ENCODE measurements at places on chromosomes 16 and 17.

- no peak for DNase-seq
Measured at GRCh38 chr16:2790631-2791030, 3.3 kb upstream of the PRSS33 start.

- no peak for DNase-seq
Measured at GRCh38 chr16:83335076-83335475, 472.7 kb upstream of the HSBP1 start.

DNA sequence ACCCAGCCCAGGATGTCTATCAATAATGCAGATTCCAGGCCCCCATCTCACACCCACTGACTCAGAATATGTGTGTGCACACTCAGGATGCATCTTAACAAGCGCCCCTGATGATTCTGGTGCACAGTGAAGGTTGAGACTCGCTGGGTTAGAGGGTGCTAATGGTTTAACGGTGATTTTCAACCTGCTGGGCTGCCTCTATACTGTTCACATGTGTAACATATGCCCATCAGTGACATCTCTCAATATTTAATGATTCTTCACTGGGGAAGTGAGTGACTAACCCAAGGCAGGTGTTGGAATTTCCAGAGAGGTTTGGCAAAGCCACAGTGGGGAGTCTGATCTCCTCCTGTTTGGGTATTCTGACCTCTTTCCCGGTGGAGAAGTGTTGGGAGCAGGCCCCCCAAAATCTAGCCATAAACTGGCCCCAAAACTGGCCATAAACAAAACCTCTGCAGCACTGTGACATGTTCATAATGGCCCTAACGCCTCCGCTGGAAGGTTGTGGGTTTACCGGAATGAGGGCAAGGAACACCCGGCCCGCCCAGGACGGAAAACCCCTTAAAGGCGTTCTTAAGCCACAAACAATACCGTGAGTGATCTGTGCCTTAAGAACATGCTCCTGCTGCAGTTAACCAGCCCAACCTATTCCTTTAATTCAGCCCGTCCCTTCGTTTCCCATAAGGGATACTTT lies 4.1 kb upstream of the DOC2B start:
- DNase-seq = no peak

- DNase-seq = no peak
Measured at GRCh38 chr17:74151551-74152315, 51.7 kb upstream of the RPL38 start.

DNA sequence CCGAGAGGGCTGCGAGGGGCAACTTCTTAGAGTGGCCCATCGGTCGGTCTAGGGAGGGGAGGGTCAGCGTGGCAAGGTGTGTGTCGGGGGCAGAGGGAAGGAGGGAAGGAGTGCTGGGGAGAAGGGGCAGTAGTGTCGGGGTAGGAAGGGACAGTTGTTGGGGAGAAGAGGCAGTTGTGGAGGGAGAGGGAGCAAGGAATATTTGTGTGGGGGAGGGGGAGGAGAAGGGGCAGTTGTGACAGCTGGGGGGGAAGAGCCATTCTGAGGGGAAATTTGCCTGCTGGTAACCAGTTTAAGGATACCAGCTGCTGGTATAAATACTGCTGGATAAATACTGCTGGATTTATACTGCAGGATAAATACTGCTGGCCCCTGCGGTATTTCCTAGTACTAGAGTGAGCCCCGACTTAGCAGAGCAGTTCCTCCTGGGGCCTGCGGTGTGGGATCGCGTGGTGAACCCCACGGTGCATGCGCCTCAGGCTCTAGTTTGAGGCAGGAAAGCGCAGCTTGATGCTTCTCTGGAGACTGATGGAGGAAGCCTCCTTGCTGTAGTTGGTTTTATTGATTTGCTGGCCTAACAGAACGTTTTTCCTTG lies 309 bp downstream of the DNAH2 start:
- no peak for DNase-seq

DNA sequence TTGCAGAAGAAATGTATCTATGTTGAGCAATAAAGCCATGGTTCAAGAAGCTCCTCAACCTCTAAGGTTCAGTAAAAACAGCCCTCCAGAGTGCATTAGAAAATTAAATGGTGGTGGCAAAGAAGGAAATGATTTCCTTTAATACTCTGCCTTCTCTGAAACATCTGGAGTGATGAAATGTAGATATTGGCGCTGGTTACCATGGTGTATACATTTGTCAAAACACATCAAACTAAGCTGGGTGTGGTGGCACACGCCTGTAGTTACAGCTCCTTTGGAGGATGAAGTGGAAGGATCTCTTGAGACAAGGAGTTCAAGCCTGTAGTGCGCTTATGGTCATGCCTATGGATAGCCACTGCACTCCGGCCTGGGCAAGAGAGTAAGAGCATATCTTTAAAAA lies 6.0 kb downstream of the CAPNS2 start:
- no peak for DNase-seq

- DNase-seq = no peak
Measured at GRCh38 chr16:10575506-10576130, 4.8 kb downstream of the EMP2 start.

DNA sequence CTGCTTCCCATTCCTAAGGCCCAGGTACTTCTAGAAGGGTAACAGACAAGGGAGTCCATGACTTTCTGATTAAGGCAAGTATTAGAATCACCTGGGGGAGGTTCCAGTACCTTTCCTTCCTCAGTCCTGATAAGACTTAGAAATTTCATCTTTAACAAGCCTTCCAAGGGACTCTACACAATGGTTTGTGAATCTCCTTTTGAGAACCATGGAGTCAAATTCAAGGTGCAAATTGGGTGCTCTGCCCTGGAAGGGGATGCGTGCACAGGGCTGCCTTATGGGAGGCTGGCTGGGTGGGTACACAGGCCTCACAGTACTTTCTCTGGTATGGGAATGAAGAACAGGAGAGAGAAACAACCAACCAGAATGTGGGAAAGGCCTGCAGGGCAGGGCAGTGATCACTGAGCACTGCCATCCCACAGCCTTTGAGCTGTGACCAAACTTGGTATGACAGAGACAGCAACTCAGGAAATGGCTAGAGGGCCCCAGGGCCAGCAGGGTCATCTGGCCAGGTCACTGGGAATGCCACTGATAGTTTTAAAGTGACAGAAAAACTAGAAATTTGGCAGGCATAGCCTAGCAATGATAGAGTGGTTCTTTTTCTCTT lies 3.6 kb upstream of the TMIGD1 start:
- no peak for DNase-seq

GRCh38 chr17:12659500-12659899 lies 6.2 kb upstream of the MYOCD start:
- DNase-seq = no peak

DNA sequence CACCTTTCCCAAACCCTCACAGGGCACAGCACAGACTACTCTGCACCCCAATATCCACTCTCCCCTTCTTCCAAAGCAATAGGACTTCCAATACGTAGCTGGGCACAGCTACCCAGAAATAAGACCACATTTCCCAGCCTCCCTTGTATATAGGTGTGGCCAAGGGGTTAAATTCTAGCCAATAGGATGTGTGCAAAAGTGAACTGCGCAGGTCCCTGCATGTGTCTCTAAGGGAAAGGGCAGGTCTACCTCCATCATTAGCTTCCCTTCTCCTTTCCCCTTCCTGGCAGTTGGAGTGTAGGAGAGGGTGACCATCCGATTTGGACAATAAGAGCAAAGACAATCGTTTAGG lies 25.5 kb upstream of the SNN start:
- no peak for DNase-seq

DNA sequence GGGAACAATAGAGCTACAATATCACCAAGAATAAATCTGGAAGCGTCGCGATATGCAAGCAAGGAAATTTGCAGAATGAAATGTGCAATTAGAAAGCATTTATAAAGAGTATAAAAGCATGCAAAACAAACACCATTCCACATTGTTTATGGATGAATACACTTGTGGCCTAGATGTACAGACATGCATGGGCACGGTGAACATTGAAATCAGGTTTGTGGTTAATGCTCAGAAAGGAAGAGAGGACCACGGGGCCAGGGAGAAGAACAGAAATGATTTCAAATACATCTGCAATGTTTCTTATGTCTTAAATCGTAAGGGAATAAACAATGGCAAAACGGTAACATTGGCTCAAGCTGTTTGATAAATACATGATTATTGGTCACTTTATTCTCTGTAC lies 235.9 kb downstream of the FOXL1 start:
- DNase-seq = no peak

DNA sequence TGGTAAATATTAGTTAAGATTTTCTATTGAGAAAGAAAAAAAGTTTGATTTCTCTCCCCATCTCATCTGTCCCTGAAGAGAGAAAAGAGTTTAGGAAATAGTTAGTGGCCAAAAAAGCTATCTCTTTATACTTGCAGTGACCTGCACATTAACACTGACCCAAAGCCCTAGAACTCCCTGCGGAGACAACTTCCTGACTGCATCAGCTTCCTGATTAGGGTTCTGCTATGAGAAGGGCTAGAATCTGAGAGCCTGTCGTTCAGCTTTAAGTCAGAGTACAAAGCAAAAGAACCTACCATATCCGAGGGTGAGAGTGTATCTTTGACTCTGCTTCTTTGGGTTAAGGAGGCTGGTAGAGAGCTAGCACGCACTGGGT lies 24.7 kb downstream of the LIMD2 start:
- no peak for DNase-seq

- DNase-seq = no peak
Measured at GRCh38 chr16:85576944-85577343, 36.2 kb upstream of the GSE1 start.

DNA sequence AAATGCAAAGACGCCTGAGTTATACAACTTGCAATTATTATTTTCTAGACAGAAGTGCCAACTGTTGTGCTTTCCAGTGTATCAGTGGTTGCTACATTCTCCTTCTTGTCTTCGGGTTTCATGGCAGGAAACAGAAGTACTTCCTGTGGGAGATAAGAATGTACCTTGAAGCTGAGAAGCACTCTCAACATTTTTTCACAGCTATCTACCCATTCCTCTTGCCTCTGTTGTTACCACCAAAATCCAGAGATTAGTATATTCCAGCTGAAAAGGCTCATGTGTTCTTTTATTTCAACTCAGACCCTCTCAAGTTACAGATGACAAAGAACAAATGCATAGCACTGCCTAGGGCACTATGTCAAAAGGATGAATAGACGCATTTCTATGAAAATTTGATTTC lies 4.8 kb upstream of the ADAT1 start:
- DNase-seq = no peak

GRCh38 chr17:68819465-68819864 lies 135.7 kb downstream of the ABCA8 start:
- no peak for DNase-seq

DNA sequence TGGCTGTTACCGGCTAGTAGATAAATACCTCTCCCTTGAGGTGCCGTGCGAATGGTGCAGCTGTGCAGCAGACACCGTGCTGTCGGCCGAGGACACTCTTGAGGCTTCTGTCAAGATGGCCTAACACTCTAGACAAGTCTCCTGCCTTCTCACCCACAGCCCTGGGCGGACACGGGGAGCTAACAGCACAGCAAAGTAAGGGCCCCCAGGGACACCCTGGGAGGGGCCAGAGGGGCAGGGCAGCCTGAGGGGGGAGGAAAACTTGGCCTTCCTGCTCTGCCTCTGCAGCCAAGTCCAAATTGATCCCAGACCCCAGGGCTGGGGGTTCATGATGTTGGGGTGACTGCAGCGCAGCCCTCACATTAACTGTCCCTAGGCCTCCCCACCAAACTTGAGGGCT lies 210.2 kb downstream of the RPTOR start:
- DNase-seq = no peak

DNA sequence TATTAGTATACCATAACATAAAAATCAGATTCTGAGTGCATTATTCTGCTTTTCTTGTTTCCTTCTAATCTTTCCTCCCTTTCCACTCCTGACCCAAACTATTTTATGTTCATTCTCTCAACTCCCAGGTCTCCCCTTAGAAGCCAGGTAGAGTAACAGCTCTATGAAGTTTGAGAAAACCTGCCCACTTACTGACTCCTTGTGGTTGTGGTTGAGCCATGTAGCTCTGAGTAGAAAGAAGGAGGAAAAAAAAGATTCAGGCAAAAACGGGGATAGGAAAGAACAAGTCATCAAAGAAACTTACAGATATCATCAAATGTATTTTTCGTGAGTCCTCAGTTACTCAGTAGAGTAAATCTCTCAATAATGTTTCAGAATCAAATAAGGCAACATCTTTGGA lies 216.7 kb downstream of the PMP22 start:
- DNase-seq = no peak

DNA sequence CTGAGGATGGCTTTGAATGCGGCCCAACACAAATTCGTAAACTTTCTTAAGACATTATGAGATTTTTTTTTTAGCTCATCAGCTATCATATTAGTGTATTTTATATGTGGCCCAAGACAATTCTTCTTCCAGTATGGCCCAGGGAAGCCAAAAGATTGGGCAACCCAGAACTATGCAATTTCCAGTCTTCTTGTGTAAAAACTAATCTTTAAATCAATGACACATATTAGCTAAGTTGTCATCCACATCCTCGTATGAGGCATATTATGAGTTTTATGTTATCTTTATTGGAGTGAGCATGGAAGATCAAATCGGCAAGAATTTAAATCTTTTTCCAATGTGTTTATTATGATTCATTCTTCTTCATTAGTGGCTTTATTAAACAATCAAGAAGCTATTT lies 198.6 kb upstream of the HSBP1 start:
- no peak for DNase-seq

DNA sequence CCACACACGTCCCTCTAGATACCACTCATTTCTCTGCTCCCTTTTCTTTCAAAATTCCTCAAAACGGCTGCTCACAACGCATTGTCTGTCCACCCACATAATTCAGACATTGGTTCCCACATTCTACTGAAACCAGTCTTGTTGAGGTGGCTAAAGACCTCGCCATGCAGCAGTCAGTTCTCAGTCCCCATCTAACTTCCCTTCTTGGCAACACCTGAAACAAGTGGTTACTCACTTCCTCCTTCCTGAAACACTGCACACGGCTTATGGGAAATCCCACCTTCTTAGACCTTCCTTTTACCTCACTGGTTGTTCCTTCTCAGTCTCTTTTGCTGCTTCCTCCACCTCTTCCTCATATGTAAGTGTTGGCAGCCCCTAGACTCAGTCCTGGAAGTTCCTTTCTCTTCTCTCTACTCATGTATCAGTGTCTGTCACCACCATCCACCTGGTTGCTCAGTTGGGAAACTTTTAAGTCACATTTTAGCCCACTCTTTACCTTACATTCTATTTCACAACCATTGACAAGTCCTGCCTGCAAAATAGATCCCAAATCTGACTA lies 277.1 kb downstream of the CEP112 start:
- DNase-seq = no peak

- no peak for DNase-seq
Measured at GRCh38 chr16:48334325-48334724, 50.9 kb downstream of the SIAH1 start.

DNA sequence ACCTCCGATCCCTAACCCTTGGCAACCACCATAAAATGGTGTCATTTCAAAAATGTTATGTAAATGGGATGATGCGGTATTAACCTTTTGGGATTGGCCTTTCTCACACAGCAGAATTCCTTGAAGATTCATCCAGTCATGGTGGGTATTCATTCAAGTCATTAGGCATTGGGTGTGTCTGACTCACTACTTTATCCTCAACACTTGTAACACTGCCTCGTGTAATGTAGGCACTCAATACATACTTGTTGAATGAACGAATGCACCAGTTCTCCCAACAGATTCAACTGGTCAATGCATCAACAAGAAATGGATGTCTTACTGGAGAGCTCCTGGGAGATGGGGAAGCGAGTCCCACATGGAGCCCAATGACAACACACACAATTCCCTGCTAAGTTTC lies 21.8 kb upstream of the GAN start:
- no peak for DNase-seq

- no peak for DNase-seq
Measured at GRCh38 chr17:58312829-58313228, 15.8 kb downstream of the TSPOAP1 start.

Measured in T-helper 17 cell (primary cell).